ENCODE measurements at places on chromosomes 1 and 21.

DNA sequence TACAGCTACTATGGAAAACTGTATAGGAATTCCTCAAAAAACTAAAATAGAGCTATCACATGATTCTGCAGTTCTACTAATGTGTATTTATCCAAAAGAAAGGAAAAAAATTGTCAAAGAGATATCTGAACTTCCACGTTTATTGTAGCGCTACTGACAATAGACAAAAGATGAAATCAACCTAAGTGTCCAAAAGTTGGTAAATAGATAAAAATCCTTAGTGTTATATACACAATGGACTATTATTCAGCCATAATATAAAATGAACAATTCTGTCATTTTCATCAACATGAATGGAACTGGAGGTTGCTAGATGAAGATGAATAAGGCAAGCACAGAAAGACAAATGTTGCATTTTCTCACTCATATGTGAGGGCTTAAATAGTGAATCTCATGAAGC, 1492.1 kb downstream of the MRPL39 start:
- DNase-seq = no peak

DNA sequence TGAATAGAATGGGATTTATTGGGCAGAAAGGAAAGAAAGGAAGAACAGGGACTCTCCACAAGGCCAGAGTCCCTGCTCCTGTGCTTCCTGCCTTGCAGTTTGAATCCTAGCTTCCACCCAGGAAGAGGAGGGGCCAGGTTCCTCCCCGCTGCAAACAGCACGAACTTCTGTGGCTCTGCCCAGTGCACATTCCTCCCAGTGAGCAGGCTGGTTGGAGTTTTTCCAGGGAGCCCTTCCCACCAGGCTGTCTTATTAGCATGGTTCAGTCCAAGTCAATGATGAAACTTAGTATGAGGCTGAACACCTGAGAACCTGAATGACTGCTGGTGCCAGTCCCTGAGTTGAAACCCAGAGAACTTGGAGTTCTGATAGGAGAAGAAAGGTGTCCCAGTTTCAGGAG, 247.2 kb downstream of the DUSP10 start:
- DNase-seq = no peak

GRCh38 chr1:248802454-248802853, 23.3 kb downstream of the SH3BP5L start:
- DNase-seq = no peak

- no peak for DNase-seq
Observed at GRCh38 chr1:23701996-23702395, 10.4 kb downstream of the RPL11 start.

GRCh38 chr1:97461782-97462181, 459.1 kb downstream of the DPYD start:
- DNase-seq = no peak

DNA sequence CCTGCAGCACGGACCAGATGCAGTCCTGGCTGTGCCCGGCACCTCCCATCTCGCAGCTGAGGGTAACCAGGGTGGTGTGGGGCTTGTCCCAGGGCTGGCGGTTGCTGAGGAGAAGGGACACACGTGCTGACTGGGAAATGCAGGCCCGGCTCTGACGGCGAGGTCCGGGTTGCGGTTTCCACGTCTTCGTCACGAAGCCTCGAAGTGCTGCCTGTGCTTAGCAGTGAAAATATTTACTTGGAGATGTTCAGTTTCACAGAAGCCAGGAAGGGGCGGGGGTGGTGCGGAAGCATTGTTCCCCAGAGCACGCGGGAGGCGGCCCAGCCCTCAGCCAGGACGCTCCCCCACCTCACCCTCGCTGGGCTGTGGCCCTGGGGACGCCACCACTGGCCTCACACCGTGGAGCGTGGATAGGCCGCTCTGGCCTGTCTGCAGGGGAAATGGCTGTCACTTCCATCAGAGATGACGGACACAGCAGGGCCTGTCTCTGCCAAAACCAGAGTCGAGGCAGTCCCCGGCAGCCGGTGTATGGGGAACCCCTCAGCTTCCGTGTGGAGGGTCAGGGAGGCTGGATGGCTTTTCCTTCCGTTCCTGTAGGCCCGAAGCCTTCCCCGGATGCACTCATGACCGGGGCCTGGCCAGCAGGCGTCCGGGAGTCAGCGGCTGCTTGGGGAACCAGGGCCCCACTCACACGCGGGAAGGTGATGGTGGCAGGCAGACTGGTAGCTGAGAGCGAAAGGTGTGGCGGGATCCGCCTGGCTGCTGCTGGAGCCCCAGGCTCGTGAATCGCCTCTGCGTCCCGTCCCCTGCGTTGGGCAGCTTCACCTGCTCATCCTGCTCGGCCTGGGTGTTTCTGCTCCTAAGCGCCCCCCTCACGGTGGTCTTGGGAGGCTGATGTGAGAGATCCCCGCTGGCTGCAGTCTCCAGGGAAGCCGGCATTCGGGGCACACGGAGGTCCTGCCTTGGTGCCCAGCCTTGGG, 14.7 kb upstream of the POFUT2 start:
- peak; percentile 66 for DNase-seq

GRCh38 chr1:224534731-224535130, 81.4 kb upstream of the CNIH3 start:
- no peak for DNase-seq

- DNase-seq = no peak
Observed at GRCh38 chr1:198865319-198865718, 226.5 kb downstream of the PTPRC start.

DNA sequence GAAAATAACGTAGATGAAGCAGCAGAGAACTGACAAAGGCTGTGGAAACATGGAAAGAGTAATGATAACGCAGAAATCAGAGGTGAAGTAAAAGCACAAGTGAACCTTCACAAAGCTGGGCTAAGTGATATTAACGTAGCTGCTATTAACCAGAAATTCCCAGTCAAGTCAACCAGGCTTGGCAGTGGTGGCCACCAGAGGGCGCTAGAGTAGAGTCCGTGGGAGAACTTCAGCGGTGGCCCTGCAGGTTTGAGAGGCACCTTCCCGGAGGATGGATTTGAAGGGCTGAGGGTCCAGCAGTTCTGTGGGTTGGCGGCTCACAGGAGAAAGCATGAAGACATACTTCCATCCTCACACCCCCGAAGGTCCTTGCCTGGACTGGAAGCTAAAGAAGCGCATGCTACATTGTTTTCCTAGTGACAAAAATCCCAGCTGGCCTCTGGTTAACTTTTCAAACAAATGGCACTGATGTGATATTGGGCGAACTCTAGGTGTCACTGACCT, 81.7 kb upstream of the ZNF648 start:
- peak; percentile 80 for DNase-seq

DNA sequence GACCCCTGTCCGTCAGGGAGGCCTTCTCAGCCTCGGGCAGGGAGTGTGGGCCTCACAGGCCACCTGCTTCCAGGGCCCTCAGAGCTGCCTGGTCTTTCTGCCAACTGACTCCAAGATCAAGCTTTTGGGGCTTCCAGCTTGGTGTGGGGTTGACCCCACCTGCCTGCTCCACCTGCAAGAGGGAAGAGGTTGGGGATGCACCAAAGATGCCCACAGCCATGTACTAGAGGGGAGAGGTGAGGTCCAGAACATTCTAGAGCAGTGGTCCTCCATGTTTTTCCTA, 266.7 kb upstream of the VAMP3 start:
- DNase-seq = no peak

DNA sequence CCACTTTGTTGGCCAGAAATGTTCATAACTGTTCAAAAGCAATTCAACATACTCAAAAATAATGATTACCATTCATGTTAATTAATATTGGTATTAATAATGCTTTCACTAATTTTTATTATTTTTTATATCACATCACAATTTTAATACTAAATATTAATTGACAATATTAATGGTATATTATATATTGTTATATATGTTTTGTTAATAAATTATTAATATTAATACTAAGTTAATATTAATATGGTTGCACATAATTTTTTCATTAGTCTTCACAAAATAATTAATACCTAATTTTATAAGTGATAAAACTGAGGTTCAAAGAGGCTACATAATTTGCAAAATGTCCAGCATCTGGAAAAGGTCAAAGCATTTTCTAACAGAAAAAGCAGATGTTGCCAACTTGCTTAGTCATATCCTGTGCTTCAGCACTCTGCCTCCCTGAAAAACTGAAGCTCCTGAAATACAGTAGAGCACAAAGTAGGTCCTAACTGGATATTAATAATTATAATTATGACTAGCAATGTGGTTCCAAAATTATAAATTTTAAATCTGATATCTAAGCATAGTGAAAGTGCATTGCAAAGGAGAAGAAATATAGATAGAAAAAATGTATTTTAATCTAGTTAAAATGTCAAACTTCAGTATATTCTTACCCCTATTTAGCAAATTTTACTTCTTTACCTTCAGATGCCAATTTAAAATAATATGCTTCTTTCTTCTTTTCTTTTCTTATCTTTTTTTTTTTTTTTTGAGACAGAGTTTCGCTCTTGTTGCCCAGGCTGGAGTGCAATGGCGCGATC, 123.2 kb upstream of the TNFSF4 start:
- DNase-seq = no peak

- DNase-seq = no peak
Observed at GRCh38 chr1:24960071-24960801, 30.2 kb upstream of the RUNX3 start.

DNA sequence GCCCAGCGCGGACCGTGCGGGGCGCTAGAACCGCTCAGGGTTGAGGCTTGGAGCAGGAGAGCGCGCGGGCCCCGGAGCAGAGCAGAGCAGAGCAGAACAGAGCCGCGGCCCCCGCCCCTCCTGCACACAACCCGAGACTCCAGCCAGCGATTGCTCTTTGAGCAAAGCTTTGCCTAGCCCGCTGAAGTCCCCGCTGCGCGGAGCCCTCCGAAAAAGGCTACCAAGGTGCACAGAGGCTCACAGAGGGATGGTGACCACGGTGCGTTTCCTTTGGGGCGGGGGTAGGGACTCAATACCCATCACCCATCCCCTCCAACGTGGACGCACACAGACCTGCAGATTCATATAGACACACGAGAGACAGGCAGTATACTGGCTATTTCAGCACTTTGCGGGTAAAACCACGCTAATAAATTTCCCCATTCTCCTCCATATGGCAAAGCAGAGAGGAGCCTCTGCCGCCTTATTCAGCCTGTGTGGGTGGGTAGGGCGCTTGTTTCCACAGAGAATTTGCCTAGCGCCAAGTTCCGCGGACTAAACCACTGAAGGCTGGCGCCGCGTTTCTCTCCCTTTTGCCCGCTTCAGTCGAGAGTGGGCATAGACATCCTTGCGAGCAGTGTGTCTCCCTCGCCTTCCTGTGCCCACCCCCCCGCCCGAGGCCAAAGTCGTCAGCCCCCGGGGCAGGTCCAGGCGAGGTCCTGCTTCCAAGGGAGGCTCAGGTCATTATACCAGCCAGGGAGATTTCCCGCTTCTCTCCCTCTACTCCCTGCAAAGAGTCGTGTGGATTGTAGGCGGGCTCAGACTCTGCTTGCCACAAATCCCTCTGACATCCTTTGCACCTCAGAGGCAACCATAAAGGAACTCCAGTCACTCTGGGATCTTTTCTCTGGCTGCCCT, 8.5 kb downstream of the HLX start:
- no peak for DNase-seq

- no peak for DNase-seq
Observed at GRCh38 chr1:59738152-59738551, 76.6 kb upstream of the HOOK1 start.

DNA sequence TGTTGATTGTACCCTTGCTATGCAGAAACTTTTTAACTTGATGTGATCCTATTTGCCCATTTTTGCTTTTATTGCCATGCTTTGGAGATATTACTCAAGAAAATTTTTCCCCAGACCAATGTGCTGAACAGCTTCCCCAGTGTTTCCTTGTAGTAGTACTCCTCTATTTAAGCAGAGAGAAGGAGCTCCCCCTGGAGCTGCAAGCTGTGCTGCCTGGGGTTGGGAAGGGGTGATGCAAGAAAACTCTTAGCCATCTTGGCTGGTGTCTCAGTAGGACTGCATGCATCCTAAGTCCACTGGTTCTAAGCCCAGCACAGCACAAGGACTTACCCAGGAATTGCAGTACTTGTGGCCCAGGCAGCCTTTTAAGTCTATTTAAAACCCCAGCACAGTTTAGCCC, 121.6 kb downstream of the NTMT2 start:
- DNase-seq = no peak

DNA sequence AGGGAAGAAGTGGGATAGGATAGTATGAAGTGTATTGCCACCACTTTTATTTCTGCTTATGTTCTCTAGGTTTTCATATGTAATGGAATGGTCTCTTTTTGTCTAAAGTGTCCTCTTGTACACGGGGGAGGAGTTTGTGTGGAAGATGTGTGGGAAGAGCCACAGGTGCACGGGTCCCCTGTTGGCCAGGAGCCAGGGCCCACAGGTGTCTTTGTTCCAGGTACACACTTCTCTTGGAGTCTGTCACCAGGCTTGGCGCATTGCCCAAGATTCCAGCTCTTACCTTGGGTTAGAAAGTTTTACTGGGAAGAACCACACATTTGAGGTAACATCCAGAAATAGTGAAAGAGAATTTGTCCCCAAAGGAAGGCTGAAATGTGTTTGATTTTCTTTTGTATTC, 10.5 kb downstream of the TENT5C start:
- DNase-seq = no peak

DNA sequence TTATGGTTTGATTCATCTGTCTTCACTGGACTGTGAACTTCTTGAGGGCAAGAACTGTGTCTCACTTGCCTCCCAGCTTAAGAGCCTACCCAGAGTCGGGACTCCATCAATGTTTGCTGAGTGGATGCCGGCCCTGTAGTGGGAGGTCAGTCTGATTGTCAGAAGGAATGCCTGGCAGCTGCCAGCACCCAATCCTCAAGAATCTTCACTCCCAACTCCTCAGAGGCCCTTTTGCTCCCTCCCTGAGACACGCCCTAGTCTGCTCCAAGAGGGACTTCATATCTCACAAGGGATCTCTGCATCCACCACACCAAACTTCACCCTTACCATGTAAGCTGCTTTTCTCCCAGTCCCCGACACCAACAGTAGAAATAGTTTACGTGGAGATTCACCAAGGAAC, 15.2 kb upstream of the KDM4A start:
- DNase-seq = no peak

DNA sequence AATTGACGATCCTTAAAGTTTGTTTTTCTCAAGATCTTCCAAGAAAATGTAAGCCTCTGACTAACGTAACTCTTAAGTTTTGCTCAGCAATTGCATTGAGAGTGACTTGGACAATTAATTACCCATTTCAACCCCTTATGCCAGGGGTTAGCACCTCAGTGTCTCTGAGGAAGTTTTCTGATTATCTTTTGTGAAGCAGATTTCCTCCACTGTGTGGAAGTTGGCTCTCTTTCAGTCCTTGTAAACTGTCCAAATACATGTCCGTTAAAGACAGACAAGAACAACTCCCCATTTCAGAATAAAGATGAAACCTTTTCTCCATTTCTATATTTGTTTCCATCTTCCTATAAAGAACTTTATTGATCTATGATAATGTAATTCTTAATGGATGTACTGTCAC, 296.4 kb upstream of the FMN2 start:
- DNase-seq = no peak

All from CD4-positive, alpha-beta T cell treated with Interleukin-4 for 4 hours (primary cell).